CD4-positive, alpha-beta T cell treated with Interleukin-21 for 1 hour (primary cell): ENCODE measurements at places on chromosomes 5 and 9.

- peak; percentile 84 for DNase-seq
Measured at GRCh38 chr5:172113036-172113435, 75.0 kb downstream of the STK10 start.

- DNase-seq = no peak
Measured at GRCh38 chr9:114476891-114477469, 28.3 kb downstream of the WHRN start.

GRCh38 chr5:12343558-12343957 is 439.3 kb upstream of the CTNND2 start:
- no peak for DNase-seq

DNA sequence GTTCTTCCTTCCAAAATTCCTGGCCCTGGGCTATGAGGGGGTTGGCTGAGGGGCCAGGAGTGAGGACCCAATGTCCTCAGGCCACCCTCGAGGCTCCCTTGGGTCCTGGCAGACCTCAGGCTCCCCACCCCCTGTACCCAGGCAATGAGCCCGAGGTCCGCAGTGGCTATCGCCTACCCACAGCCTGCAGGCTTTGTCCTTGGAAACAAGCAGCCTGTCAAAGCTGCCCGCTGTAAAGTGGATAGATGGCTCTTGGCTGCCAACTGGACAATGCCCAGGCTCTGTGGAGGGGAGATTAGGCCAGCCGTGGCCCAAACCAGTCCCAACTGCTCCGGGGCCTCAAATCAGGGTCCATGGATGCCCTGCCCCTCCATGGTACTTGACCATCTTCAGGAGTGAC is 2.2 kb upstream of the ADGRD2 start:
- DNase-seq = no peak

- no peak for DNase-seq
Measured at GRCh38 chr9:78267889-78268288, 29.0 kb upstream of the PSAT1 start.

DNA sequence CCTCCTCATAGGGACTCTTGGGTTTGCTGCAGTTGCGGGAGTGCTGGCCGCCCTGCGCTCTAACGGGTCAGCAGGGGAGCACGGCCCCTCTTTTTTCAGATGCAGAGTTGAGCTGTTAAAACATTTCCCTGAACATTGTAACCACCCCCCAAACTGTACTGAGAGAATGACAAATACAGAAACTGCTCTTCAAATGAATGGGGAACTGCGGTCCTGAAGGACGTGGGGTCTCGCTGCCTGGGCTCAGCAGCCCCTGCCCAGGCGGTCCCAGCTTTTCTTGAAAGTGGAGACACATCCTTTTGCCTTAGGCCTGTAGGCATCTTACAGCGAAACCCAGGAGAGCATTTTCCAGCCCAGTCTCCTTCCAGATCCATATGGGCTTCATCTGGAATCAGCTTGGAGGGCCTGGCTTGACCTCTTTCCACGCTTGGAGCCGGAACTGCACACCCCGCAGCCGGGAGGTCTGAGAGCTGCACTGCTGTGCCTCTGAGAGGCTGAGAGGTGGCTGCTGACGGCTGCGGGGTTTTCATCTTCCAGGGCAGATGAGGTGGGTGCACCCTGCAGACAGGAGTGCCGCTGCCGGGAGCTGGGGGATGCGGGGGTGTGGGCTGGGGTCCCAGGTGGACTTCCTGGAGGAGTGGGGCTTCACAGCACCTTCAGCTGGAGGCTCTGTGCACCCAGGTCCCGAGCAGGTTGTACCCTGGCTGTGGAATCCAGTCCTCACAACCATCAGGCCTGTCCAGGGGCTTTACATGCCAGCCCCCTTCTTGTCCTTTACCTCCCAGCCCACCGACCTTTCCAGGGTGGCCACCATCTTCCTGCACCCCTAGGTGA is 1.2 kb upstream of the AGPAT2 start:
- DNase-seq = no peak

DNA sequence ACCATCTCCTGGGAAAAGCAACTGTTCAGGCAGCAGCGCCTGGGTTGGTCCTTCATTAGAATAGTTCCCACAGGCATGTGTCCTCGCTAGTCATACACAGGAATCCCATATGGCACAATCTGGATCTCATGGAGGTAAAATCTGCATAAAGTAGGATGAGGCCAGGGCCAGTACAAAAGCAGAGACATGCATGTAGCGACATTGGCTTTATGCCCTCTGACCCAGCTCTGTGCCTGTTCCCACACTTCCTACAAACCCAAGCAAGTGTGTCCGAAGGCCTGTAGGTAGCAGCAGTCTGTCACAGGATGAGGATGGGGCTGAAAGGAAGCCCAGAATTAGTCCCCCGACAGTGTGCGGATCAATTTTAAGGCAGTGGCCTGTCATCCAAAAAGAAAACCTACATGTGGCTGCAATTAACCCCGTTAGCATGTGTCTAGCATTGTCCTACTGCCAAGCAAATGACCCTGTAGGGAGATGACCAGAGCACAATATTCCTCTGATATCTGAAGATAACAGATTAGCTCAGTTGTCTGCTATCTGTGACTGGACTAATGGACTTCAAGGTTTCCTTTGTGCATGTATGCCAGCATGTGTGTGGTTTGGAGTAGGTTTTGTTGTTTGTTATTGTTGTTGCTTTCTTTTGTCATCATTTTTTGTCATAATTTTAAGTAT is 178.8 kb downstream of the TMEM161B start:
- DNase-seq = no peak

- DNase-seq = no peak
Measured at GRCh38 chr9:85892401-85892800, 48.5 kb upstream of the NAA35 start.

DNA sequence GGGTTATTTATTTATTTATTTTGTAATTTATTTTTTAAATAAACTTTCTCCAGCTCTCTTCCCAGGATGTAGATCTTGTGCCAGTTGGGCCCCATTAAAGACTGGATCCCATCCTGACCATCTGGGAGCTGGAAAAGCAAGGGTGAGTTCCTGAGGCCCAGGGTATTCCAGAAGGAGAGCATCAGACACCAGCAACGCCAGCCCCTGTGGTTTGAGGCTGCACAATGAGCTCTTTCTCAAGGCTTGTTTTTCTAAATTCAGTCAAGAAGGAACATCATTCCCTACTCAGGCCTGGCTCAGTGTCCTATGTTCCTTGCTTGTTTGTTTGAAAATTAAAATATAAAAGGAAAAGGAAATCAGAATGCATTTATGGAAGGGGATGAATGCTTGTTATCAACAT is 313.3 kb downstream of the EBF1 start:
- no peak for DNase-seq

GRCh38 chr9:78896479-78896878 is 599.6 kb downstream of the PSAT1 start:
- DNase-seq = no peak

DNA sequence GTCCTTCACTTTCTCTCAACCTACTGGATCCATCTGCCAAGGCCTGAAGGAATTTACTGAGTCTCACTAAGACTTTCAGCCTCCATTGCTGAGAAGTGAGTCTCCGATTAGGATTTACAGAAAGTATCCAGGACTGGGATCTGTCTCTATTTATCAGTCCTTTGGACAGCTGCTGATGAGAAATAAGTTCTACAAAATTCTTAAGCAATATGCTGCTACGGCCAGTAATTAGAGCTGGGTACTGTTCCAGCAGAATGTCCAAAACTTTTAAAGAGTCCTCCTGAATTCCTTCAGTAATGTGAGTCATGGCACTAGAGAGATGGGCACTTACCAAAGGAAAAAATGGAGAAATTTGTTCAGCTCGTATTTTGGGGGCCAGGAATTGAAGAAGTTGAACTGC is 5.9 kb downstream of the TEX10 start:
- no peak for DNase-seq

GRCh38 chr5:7850395-7851239 is at the start of gene CFAP90:
Gene CFAP90 (minus strand): TSS chr5:7851133. CDS start chr5:7851021, 112 bp downstream.
- DNase-seq = peak; percentile 36

- DNase-seq = peak; percentile 54
Measured at GRCh38 chr5:1172670-1173404, 28.6 kb upstream of the SLC6A19 start.

DNA sequence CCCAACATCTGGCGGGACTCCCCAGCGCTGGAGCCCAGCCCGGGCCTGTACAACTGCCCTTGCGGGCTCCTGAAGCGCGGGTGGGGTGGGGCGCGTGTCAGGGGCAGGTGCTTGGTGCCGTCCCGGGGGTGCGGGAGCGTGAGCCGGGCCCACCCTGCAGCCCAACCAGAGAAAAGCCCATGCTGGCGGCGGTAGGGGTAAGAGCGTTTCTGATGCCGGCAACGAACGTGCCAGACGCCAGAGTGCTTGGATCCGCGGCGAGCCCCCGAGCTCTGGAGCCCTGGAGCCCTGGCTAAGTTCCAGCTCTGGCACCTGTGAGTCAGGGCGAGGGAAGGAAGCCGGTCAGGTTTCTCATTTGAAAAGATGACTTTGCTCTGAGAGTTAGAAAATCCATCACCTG is 58.0 kb downstream of the ZNF510 start:
- no peak for DNase-seq

GRCh38 chr5:59661954-59662615 is 231.4 kb downstream of the PDE4D start:
- no peak for DNase-seq

DNA sequence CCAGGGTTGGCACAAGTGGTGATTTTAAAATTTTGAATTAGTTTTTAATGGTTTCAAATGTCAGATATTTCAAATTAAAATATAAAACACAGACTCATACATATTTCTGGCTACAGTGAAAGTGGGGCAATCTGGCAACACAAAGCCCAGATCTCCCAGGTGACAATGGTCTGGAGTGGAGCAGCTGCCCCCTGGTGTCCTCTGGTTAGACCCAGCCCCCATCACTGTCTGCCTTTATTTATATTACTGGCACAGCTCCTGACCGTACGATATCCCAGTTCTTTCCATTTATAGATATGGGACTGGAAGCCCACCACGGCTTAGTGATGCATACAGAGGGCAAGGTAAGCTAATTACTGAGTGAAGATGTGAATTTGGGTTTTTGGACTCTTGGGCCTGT is 37.3 kb downstream of the MACIR start:
- no peak for DNase-seq

GRCh38 chr5:167317884-167318283 is 973.6 kb upstream of the WWC1 start:
- no peak for DNase-seq

DNA sequence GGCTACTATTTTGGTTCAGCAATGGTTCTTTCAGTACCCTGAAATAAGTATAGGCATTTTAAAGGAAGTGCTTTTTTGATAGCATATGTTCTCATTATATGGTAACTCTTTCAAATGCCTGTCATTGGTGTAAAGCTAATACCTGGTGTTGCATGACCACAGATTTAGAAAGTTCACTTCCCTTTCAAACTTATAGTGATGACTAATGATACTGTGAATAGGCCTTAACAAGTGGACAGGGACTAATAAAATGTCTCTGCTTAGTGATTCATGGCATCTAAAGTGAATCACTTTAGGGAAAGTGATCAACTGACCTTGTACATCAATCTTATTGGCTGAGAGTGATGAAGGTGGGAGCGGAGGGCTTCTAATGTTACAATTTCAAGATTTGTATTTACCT is 21.6 kb downstream of the MRPL22 start:
- DNase-seq = no peak

- no peak for DNase-seq
Measured at GRCh38 chr5:142382186-142382585, 57.4 kb upstream of the SPRY4 start.
